ENCODE measurements at places on chromosomes 2 and 18.

- DNase-seq: no peak
These were observed 1357.9 kb upstream of the CELF4 start for GRCh38 chr18:38923540-38923939.

GRCh38 chr18:44799907-44800421, 119.3 kb downstream of the SETBP1 start:
- DNase-seq: no peak

GRCh38 chr2:17940091-17940630, 61.7 kb downstream of the KCNS3 start:
- DNase-seq: no peak

DNA sequence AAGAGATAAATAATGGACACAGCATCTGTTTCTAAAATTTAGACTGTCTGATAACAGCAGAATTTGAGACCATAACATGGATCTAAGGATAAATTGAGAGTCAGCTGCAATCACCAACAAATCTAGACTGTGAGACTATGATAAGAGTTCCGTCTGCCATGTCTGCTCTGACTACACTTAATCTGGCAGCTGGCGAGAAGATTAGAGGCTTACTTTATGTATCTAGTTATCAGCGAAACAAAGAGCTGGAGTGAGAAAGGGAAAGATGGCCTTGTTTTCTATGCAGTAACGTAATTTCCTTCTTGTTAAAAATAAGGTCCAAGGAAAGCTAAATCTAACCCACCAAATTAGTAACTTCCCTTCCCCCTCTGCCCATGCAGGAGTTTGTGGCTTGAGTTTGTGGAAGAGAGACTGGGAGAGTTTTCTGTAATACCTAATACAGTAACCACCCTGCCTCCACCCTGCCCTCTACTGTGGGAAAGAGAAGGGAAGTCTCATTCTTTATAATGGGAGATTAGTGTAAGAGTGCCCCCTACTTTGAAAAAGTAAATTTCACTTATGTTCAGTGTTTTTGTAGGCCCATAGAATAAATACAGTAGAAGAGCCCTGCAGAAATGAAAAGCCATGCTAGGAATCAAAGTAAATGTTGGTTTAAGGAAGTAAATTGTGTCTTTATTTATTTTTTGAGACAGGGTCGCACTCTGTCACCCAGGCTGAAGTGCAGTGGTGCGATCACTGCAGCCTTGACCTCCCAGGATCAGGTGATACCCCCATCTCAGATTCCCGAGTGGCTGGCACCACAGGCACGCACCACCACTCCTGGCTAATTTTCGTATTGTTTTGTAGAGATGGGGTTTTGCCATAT, 27.5 kb downstream of the EML4 start:
- DNase-seq: no peak

DNA sequence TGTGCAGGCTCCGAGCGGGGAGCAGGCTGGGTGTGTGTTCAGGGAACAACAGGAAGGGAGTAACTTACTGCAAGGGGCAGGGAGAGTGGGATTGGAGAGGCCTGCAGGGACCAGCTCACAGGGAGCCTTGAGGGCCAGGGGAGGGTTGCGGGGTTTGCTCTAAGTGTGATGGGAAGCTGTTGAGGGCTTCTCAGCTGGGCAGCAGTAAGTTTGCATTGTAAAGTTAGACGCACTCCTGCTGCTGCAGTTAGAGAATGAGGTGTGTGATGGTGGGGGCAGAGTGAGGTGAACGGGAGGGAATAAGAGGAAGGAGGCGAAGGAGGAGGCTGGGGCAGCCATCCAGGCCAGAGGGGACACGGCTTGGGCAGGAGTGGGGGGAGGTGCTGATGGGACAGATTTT, 53.4 kb downstream of the BOLA3 start:
- DNase-seq: no peak

GRCh38 chr2:221442128-221442527, 130.0 kb downstream of the EPHA4 start:
- no peak for DNase-seq

GRCh38 chr18:78722929-78723710, 256.5 kb upstream of the SALL3 start:
- no peak for DNase-seq

GRCh38 chr2:117137371-117137770, 677.1 kb upstream of the DDX18 start:
- DNase-seq: no peak

DNA sequence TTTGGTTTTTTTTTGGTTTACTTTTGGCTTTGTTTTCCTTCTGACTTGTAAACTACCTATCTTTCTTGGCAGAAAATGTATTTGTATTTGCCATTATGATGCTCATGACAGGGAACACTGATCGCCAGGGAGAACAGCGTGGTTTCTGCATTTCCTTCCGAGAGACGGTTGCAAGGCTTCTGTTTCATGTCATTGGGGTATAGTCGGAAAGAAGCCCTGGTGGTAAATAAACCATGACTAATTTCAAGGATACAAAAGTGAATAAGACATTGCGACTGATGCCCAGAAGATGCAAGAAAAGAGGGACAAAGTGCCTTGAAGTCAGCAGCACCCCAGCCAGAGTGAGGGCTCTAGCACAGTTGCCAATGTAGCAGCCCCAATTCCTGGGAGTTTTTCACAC, 4.2 kb upstream of the CAPN14 start:
- DNase-seq: no peak

DNA sequence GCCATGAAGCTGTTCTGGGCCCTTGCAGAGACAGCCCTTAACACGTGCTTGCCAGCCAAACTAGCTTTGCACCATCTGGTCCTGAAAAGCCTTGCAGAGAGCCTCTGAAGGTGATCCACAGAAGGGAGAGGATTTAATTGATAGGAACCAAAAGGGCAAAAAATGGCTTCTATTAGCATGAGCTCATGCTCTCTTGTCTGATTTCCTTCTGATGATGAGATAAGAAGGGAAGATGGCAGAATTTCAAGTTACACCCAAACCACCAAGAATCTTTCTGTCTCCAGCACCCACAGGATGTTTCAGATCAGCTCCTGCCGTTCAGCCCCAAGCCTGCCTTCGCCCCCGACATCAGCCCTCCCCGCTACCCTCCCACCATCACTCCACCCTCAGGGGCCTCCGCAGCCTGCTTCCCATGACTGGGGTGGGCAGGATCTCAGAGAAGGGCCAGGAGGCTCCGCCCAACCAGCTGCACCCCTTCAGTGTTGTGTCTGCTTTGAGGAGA, 23.4 kb upstream of the GLI2 start:
- DNase-seq: no peak

- no peak for DNase-seq
These were observed 367.0 kb downstream of the RND3 start for GRCh38 chr2:150120326-150120955.

DNA sequence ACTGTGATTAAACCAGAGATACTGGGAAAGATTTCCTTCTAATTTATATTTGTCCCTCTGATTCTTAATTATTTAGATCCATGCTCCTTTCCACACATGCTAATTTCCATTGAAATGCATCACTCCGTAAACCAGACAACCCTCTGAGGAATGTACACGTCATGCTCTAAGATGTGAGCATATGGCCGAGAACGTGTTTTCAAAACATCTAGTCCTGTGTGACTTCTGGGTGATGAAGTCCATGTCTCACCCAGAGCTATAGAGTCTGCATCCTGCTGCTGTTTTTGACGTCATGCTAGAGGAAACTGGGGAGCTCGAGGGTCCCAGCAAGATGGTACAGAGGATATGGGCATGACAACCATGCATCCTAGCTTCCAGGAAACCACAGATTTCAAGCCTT, 53.6 kb downstream of the CAPN13 start:
- no peak for DNase-seq

DNA sequence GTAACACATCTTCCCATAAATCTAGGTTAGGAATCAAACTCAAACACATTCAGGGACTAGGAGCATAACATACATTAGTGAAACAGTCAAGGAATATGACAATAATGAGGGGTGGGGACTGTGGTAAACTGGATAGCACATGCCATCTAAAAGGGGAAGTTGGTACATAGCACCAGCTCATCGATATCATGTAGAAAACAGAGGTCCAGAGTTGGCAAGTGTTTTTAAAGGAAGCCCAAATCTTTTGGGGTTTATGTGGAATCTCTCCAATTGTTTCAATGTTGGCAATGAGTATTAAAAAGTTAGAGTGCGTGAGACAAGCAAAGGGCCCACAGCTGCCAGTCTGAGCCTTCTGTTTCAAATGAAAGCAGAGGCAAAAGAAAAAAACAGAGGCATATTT, 24.4 kb downstream of the KLF7 start:
- DNase-seq: no peak

GRCh38 chr2:190184460-190184859, 121.9 kb upstream of the MSTN start:
- DNase-seq: no peak

- DNase-seq: no peak
These were observed 642 bp upstream of the SRSF7 start for GRCh38 chr2:38751596-38752410.

Measured in activated CD4-positive, alpha-beta T cell treated with anti-CD3 and anti-CD28 coated beads for 1 hour (primary cell).